CD4-positive, alpha-beta T cell treated with Interferon gamma for 1 hour (primary cell): ENCODE measurements at places on chromosomes 12 and 14.

DNA sequence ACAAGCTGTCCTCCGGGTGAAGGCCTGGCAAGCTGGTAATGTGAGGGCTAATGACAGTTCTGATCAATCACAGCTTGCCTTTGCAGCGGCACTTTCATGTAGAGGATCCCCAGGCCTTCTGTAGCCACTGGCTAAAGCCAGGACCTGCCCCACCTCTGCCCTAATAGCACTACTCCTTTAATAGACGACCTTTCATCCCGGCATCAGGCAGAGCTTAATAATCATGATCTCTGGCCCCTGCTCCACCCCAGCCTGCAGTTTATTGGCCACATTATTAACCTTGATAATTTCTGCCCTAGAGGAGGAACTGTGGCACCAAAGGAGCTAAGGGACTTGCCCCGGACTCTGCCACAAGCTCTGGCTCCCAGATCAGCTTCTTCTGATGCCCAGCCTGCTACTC lies 142.3 kb upstream of the TBX3 start:
- DNase-seq = no peak

DNA sequence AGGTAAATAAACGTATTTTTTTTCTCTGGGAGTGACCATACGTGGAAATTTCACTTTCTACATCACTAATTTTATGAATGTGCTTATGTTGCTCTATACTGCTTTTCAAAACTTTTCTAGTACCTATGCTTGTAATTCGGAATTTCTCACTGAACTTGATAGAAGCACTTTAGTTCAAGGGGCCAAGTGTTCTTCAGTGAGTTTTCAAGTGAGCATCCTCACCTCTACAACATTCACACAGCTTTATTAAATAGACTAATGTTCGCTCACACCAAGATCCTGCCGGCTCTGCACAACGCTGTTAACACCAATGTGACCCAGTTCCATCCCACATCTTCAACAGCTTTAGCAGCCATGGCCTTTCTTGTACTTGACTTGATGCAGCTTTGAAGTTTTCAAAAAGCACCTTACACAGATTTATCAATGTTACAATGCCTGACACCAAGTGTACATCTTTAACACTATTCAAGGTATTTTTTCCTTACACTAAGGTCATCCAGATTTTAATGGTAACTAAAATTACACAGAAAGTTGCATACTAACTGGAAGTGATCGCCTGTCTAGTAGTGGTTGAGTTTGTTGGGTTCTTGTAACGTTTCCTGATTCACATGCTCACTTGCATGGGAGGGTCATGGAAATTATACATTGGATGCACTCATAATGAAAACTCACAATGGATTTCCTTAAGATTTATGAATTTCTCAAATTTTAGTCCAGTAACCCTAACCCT lies 4.5 kb downstream of the UBC start:
- no peak for DNase-seq

DNA sequence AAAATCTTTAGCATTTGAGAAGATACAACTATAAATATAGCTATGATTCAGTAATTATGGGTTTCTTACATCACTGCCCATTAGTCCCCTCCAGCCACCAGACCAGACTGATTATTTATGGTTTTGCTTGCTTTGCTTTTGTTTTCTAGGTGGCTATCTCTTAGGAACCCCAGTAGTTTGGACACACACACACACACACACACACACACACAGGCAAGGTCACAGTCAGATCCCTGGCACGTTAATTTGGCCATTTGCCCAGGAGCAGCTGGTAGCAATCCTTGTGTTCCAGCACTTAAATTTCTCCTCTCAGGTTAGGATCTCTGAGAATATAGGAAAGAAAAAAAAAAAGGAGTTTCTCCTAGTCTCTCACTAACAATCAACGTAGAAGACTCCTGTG lies 90.2 kb upstream of the RESF1 start:
- DNase-seq = no peak

DNA sequence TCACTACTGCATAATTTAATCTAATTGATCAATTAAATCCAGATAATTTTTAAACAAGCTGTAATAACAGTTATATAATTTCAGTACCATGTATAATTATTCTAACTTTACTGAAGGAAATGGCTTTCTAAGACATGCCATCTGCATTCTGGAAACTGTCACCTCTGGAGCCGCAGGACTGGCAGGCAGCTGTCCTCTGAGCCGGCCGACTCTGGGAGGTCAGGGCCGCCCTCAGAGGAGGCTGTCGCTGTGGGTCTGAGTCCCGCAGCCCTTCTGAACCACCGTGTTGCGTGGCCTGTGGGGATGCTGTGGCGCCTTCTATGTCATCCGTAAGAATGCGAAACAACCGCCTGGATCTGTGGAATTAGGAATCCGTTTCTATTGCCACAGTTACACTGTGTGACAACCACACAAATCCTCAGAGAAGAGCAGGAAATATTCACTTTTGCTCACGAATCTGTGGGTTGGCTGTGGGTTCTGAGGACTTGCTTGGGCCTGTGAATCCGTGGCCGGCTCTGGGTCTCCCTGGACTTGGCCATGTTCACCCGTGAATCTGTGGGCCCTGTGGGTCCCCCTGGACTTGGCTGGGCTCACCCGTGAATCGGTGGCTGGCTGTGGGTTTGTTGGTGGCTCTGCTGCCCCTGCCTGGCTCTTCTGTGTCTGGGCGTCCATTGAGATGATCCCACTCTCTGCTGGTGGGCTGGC lies 17.2 kb upstream of the GALNT9 start:
- no peak for DNase-seq

DNA sequence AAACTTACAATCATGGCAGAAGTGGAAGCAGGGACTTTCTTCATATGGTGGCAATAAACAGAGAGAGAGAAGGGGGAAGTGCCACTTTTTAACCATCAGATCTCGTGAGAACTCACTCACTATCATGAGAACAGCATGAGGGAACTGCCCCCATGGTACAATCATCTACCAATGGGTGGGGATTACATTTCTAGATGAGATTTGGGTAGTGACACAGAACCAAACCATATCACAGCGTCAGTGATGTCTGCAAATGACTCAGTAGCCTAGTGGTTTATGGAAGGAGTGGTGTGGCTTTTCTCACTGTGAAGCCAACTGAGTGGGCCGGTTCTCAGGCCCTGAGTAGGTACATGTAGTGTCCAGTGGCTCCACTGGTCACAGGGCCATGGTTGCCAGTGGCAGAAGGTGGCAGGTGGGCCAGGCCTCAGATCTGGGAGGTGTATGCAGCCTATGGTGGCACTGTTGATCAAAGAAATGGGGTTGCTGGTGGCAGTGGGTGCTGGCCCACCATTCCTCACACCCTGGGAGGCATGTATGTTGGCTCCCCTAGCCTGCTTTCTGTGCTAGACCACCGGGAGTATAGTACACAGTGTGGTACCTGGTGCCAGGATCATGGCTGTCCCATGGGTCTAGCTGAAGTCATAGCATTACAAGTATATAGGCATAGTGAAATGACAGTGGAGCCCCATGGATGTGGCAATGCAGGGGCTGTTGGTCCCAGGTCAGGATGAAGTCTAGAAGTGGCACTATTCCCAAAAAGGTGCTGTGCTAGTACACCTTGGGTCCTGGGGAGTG lies 191.9 kb downstream of the NUBPL start:
- DNase-seq = no peak

GRCh38 chr12:3141339-3142321 lies 64.5 kb downstream of the TSPAN9 start:
- no peak for DNase-seq

GRCh38 chr12:108468196-108468968 lies 46.7 kb upstream of the FICD start:
- no peak for DNase-seq

GRCh38 chr12:105843986-105844760 lies 294.6 kb downstream of the NUAK1 start:
- no peak for DNase-seq

GRCh38 chr12:111304642-111305071 lies 64.2 kb downstream of the PHETA1 start:
- DNase-seq = peak; percentile 9

DNA sequence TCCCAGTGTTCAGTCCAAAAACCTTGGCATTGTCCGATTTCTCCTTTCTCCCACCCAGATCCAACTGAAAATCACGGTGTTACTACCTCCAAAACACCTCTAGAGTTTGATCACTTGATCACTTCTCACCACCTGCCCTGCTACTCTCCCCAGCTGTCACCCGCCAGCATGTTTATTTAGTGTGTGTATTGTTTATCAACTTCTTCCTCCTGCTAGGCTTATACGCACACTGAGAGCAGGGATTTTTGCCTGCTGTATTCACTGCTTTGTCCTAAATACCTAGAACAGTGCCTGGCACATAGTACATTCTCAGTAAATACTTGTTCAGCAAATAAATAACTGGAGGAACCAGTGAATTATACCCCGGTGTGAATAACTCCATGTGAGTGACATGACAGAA lies 5.0 kb downstream of the BDKRB1 start:
- DNase-seq = no peak

GRCh38 chr12:49582850-49583249 lies 14.9 kb upstream of the MCRS1 start:
- no peak for DNase-seq

DNA sequence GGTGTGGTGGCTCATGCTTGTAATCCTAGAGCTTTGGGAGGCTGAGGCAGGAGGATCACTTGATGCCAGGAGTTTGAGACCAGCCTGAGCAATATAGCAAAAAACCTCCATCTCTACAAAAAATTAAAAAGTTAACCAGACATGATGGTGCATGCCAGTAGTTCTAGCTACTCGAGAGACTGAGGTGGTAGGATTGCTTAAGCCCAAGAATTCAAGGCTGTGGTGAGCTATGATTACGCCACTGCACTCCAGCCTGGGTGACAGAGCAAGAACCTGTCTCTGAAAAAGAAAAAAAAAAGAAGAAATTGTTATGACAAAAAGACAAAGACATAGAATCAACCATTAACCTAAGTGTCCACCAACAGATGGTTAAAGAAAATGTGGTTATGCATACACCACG lies 2.1 kb upstream of the ATP23 start:
- DNase-seq = no peak

- no peak for DNase-seq
These were observed 239.7 kb upstream of the RGS6 start for GRCh38 chr14:71692496-71692895.

DNA sequence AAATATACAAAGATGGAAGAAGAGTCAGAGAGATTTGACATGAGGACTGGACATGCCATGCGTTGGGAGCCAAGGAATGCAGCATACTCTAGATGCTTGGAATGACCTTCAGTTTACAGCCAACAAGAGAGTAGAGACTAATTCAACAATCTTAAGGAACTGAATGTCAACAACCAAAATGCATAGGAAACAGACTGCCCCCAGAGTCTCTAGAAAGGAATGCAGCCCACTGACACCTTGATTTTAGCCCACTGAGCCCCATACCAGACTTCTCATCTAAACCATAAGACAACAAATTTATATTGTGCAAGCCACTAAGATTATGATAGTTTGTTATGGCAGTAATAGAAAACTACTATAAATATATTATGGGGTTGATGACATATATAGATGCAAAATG lies 611.2 kb downstream of the RPS29 start:
- no peak for DNase-seq

- no peak for DNase-seq
These were observed 40.6 kb downstream of the CHGA start for GRCh38 chr14:92963301-92964123.

GRCh38 chr12:79691511-79692248 lies 916 bp upstream of the PAWR start:
- DNase-seq = no peak

GRCh38 chr14:56874375-56874774 lies 64.1 kb upstream of the OTX2 start:
- no peak for DNase-seq
